ENCODE measurements at places on chromosomes 2 and 18. TPM values are rescaled to one million over a fixed set of nuclear protein-coding genes. Genes with fewer than 3 reads are reported as not detected.

The POMC gene
- total RNA-seq = 9.0 TPM

DNA sequence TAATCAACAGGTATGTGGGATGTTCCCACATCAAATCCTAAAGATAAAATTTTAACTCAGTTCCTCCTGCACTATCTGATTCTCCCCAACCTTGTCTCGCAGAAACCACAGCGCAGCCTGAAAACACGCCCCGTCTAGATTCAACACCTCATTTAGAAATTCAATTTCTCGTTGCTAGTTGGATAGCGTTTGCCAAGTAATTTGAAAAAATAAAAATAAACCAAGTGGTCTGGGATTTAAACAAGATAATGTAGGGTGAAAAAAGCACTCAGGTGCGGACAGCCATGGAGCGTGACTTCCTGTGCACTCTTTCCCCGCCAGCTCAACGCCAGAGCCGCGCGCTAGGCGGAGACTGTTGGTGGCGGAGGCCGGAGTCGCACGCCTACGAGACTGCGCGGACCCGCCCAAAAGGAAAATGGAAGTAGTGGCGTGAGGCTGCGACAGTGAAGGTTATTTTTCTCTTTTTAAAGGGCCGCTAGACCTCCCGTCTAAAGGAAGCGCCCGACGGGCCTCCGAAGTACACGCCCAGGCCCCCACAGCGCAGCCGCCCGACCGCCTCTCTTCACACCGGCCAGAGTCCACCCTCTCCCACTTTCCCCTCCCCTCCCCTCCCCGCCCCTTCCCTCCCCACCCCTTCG is 615 bp upstream of the CCNT2 start:
- no peak for DNase-seq

The SEPTIN10 gene
- 107 TPM for total RNA-seq

The ACMSD gene
- not detected for total RNA-seq

GRCh38 chr2:100893392-100894104 is 73.6 kb downstream of the NPAS2 start:
- DNase-seq = peak; percentile 98

The RGPD6 gene
- total RNA-seq = 15.1 TPM

Measured in RPMI7951 (cell line).